ENCODE measurements at places on chromosomes 11 and 22. TPM values are rescaled to one million over a fixed set of nuclear protein-coding genes. Genes with fewer than 3 reads are reported as not detected.

DNA sequence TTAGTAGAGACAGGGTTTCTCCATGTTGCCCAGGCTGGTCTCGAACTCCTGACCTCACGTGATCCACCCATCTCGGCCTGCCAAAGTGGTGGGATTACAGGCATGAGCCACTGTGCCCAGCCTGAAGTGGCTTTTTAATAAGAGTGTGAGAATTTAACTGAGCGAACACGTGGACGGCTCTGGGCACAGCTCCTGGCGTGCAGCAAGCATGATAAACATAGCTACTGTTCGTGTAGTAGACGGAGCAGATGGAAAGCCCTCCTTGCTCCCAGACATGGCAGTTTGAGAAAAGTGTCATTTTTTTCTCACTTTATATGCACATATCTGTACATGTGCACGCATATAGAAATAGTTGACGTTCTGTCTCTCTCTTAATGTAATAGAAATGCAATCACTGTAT, 7.0 kb downstream of the EMID1 start:
- H3K36me3 ChIP-seq, result no peaks in the 10 kb centered on the region
- no peaks in the 10 kb centered on the region for H3K4me1 ChIP-seq
- no peak overlapping the region for H3K4me3 ChIP-seq
- no peak overlapping the region for H3K27ac ChIP-seq

DNA sequence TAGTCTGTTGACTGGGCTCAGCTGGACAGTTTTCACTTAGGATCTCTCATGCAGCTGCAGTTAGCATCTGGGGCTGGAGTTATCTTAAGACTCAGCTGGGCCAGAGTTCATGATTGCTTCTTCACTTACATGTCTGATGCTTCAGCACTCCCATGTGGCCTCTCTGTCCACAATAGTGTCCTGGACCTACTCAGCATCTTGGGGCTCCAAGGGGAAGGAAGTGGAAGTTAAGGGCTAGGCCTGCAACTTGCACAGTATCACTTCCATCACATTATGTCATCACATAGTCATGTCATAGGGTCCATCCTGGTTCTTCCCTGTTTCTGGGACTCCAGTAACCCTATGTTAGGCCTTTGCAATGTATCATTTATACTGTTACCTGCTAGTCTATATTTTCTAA, 115.9 kb downstream of the C11orf65 start:
- DNase-seq, result no peak
- no peak overlapping the region for H3K27ac ChIP-seq
- H3K36me3 ChIP-seq, result peaks cover 85% of the 10 kb centered on the region
- no peaks in the 10 kb centered on the region for H3K27me3 ChIP-seq

DNA sequence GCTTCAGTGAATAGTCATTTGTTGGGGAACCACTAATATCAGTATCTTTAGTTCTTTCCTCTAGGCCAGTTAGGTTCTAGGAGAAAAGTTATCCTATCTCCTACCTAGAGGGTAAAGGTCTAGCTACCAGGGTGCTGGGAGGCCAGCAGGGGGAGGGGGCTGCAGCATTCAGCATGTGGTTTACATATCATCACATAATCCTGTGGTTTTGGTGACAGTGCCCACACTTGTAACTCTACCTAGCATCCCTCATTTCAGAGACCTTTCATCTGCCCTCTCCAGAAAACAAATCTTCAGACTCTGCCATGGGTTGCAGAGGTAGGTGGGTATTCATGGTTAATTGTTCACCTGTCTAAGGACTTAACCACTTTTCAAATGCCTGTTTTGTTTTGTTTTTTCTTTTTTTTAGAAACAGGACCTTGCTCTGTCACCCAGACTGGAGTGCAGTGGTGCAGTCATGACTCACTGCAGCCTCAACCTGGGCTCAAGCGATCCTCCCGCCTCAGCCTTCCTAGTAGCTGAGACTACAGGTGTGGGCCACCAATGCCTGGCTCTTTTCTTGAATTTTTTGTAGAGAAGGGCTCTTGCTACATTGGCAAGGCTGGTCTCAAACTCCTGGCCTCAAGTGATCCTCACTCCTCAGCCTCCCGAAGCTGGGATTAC, 146.8 kb downstream of the ENTHD1 start:
- no peak overlapping the region for H3K27ac ChIP-seq
- no peaks in the 10 kb centered on the region for H3K27me3 ChIP-seq
- H3K4me3 ChIP-seq, result no peak overlapping the region
- no peaks in the 10 kb centered on the region for H3K4me1 ChIP-seq

DNA sequence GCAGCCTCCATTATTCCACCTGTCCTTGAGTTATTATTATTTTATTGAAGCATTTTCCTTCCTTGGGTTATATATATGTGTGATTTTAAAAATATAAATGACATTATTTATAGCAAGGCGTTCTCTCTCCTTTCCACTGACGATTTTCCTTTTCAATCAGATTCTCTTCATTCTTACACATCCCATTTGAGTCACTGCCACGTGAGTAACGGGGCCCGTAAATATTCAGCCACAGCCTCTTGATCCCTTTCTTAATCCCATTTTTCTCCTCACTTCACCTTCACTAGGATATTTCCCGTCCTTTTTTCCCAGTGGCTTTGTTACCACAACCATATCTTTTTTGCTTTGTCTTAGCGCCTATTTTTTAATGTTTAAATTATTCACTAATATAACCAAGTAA, 396.2 kb downstream of the NTM start:
- H3K27ac ChIP-seq, result no peak overlapping the region
- H3K4me3 ChIP-seq, result no peak overlapping the region
- no peaks in the 10 kb centered on the region for H3K36me3 ChIP-seq

- no peak for DNase-seq
- no peaks in the 10 kb centered on the region for H3K4me1 ChIP-seq
- H3K27me3 ChIP-seq, result no peaks in the 10 kb centered on the region
- no peak overlapping the region for H3K4me3 ChIP-seq
- H3K36me3 ChIP-seq, result no peaks in the 10 kb centered on the region
These were observed 35.9 kb downstream of the MYO18B start for GRCh38 chr22:25777870-25778269.

- no peak overlapping the region for H3K4me3 ChIP-seq
- H3K4me1 ChIP-seq, result no peaks in the 10 kb centered on the region
- H3K27me3 ChIP-seq, result peaks cover 1% of the 10 kb centered on the region
These were observed 13.6 kb downstream of the NPTXR start for GRCh38 chr22:38830026-38830844.

GRCh38 chr11:64723117-64723906, at the start of gene NRXN2:
NRXN2 (minus strand) TSS chr11:64723197; CDS start chr11:64713699, 9,498 bp downstream.
- H3K4me3 ChIP-seq, result peak within 1 kb of the TSS; percentile 66
- H3K4me1 ChIP-seq, result no peaks in the 10 kb centered on the region
- H3K27me3 ChIP-seq, result peaks cover 50% of the 10 kb centered on the region
- no peaks in the 10 kb centered on the region for H3K36me3 ChIP-seq

DNA sequence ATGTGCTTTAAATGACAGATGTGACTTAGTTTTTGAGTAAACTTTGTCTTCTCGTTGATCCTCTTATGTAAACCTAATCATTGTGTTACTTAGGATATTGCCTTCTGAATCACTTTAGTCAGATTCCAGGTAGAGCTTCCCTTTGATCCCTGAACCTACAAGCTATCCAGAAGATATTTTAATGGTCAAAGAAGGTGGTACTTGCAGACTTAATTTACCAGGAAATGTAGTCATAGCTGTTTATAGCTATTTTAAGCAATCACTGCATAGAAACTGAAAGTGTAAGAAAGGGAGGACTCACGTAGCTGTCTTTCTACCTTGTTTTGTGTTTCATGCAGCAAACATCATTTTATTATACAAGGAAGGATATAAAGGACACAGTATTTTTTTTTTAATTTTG, 189.5 kb downstream of the DDX10 start:
- H3K36me3 ChIP-seq, result no peaks in the 10 kb centered on the region
- no peaks in the 10 kb centered on the region for H3K27me3 ChIP-seq
- no peak overlapping the region for H3K27ac ChIP-seq
- no peak for DNase-seq

GRCh38 chr11:1389932-1390568, at the start of gene BRSK2:
BRSK2 (plus strand) TSS chr11:1389934; CDS start chr11:1390285, 351 bp downstream.
- H3K27me3 ChIP-seq, result peaks cover 32% of the 10 kb centered on the region
- no peak for DNase-seq
- H3K36me3 ChIP-seq, result no peaks in the 10 kb centered on the region

- no peaks in the 10 kb centered on the region for H3K4me1 ChIP-seq
- H3K27me3 ChIP-seq, result no peaks in the 10 kb centered on the region
- H3K27ac ChIP-seq, result no peak overlapping the region
These were observed 112.1 kb upstream of the DRD2 start for GRCh38 chr11:113587308-113587739.

FERMT3 gene
- total RNA-seq, result 29.0 TPM

DNA sequence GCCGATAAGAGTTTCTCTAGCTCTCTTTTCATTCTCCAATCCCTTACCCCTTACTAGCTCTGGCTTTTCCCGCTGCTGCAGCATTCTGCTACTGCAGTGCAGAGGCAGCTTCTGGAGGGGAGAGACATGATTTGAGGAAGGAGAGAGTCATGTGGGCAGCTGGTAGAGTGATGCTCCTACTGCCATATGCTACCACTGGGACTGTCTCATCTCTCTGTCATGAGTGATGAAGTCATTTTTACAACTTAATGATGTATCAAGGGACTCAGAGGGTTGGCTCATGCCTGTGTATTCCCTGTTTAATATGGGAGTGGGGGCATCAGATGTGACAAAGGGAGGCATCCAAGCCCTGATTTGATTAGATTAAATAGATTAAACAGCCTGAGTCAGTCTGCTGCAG, 11.3 kb downstream of the SLC17A6 start:
- DNase-seq, result no peak
- no peak overlapping the region for H3K4me3 ChIP-seq
- no peaks in the 10 kb centered on the region for H3K4me1 ChIP-seq
- no peaks in the 10 kb centered on the region for H3K36me3 ChIP-seq
- peaks cover 14% of the 10 kb centered on the region for H3K27me3 ChIP-seq
- H3K27ac ChIP-seq, result no peak overlapping the region

GRCh38 chr11:46666516-46666915, 33.9 kb downstream of the ARHGAP1 start:
- peaks cover 20% of the 10 kb centered on the region for H3K4me1 ChIP-seq
- H3K36me3 ChIP-seq, result peaks cover 2% of the 10 kb centered on the region
- peak overlapping the region; percentile 84 for H3K27ac ChIP-seq
- no peaks in the 10 kb centered on the region for H3K27me3 ChIP-seq

GRCh38 chr11:66470015-66470414, 3.3 kb downstream of the PELI3 start:
- H3K4me1 ChIP-seq, result no peaks in the 10 kb centered on the region
- H3K27me3 ChIP-seq, result no peaks in the 10 kb centered on the region
- no peak for DNase-seq
- H3K4me3 ChIP-seq, result no peak overlapping the region
- H3K36me3 ChIP-seq, result no peaks in the 10 kb centered on the region

DNA sequence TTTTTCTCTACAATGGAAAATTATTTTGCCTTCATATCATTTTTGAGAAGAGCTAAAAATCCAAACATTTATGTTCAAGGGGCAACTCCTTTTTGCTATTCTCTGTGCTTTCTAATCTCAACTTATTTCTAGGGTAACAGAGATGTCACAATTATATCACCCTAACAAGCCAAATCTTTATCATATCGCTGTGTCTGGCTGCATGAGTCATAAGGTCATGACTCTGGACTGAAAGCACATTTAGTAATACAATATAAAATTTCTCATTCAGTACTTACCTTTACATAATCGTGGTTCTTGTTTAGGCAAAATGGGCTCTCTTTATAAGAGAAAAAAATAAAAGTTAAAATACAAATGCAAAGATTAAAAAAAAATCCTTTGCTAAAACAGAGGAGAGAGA, 326.0 kb downstream of the CASP12 start:
- DNase-seq, result no peak
- no peak overlapping the region for H3K4me3 ChIP-seq
- no peaks in the 10 kb centered on the region for H3K4me1 ChIP-seq
- no peaks in the 10 kb centered on the region for H3K27me3 ChIP-seq
- H3K36me3 ChIP-seq, result no peaks in the 10 kb centered on the region

CARD10 gene
- 12.5 TPM for total RNA-seq

DNA sequence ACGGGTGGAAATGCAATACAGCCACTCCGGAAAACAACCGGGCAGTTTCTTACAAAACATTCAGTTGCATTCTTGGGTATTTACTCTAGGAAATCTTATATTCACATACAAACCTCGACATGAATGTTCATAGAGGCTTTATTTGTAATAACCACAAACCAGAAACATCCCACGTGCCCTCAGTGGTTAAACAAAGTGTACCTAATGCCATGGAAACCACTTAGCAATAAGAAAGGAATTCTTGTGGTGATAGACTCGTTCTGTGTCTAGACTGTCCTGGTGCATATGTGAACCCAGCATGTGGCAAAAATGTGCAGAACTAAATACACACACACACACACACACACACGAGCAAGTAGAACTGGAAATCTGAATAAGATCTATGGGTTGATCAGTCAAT, 1073.3 kb downstream of the TBC1D22A start:
- H3K36me3 ChIP-seq, result no peaks in the 10 kb centered on the region
- H3K4me3 ChIP-seq, result no peak overlapping the region
- H3K27ac ChIP-seq, result no peak overlapping the region
- no peaks in the 10 kb centered on the region for H3K27me3 ChIP-seq

DNA sequence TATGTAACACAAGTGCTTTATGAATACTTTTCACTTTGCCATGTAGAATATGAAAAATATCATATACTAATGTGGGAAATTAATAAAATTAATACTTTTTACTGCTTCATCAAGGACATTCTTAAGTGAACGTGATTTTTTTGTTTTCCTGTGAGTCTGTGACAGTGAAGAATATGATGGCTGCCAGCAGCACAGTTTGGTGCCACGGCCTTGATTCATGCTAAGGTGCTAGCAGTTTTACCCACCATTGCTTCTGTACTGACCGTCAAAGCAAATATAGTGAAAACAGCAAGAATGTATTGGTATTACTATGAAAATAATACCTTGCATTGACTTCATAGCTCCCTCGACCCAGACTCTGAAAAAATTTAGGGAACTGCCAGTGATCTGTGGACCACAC, 79.7 kb downstream of the APOL5 start:
- no peaks in the 10 kb centered on the region for H3K36me3 ChIP-seq
- no peaks in the 10 kb centered on the region for H3K4me1 ChIP-seq
- no peak overlapping the region for H3K4me3 ChIP-seq

DCHS1 gene
- total RNA-seq, result 27.6 TPM

- no peaks in the 10 kb centered on the region for H3K36me3 ChIP-seq
- no peak overlapping the region for H3K4me3 ChIP-seq
- DNase-seq, result peak; percentile 48
These were observed 18.6 kb upstream of the SCN2B start for GRCh38 chr11:118194835-118195627.

DNA sequence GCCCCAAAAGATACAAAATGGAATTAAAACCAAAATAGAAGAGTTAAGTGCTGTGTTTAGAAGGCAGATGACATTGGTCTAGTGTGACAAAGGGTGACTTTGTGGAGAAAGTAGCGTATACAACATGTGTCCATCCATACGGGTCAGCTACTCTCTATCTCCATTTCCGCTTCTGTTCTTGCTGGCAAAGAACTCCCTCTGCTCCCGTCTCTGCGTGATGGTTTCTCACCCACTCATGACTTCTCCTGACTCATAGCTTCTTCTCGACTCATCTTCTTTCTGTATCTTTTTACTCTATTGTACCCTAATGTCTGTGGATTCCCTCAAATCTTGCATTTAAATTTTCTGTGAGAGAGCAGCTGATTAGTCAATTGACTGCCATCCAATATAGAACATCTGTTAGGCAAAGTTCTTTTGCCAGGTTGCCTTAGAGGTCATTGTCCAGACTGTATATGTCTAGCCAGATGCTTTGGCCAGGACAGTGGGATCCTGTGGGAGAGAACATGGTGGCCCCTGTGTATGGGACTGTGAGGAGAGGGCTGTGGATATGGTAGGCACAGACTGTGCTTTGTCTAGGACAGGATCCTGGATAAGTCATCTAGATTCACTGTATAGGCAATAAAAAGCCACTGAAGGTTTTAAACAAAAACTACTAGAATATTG, 28.4 kb downstream of the MMP13 start:
- no peaks in the 10 kb centered on the region for H3K4me1 ChIP-seq
- no peak overlapping the region for H3K4me3 ChIP-seq
- no peaks in the 10 kb centered on the region for H3K27me3 ChIP-seq
- H3K27ac ChIP-seq, result no peak overlapping the region
- DNase-seq, result no peak
- no peaks in the 10 kb centered on the region for H3K36me3 ChIP-seq
